ENCODE measurements at places on chromosomes 16 and 17.

DNA sequence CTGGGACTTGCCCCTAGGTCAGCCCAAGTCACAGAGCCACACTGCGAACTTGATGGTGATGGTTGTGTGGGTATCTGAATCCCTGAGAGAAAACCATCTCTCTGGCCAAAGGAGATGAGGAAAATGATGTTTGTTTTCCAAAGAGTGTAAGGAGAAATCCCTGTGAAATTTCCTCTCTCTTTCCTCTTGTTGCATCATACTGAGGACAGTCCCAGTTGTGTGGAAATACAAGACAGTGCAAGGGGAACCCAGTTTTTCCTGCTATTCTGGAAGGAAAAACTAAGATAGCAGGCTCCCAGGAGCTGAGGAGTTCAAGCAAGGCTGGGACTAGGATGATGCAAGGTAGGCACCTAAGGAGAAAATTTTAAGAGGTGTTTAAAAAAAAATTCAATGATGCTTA, 86.8 kb upstream of the TOM1L1 start:
- no peak for DNase-seq

DNA sequence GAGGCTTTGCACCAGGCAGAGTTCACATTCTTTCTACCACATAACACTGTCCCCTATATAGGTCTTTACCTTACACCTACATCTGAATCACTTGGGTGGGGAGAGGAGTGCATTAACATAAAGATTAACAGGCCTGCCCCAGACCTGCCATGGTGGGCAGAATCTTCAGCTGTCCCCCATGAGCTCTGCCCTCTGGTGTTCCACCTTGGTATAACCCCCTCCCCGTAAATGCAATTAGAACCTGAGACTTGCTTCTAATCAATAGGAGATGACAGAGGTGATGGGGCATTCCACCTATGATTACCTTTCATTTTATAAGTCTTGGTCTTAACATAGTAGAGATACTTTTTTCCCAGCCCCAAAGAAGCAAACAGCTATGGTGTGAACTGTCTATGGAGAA, 20.4 kb upstream of the GRIN2A start:
- no peak for DNase-seq

- DNase-seq: no peak
Measured at GRCh38 chr16:78127130-78127529, 27.7 kb downstream of the WWOX start.

DNA sequence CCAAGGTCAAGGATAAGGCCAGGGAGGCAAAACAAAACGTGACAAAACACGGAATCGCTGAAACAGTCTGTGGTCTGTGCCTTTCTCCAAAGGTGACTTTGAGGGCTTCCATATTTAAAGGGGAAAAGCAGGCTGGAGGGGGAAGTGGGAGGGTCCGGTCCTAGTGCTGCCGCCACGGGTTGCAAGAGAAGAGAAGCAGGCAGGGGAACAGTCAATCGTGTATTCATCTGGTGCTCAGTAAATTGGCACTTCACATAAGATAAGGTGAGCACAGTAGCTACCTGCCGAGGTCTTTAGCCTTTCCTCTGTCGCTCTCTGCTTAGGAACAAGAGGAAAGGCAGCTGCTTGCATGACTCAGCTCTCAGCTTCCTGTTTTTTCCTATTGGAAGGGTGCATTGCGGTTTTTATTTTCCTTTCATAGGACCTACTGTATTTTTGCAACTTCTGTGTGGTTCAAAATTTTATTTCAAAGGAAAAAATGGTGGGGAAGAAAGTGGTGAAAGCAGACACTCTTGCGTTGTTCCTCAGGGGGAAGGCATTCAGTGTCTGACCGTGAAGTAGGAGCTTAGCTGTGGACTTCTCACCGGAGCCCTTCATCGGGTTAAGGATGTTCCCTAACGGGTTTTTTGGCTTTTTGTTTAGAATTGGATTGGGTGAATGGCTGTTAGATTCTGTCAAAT, 7.1 kb upstream of the LGALS3BP start:
- peak; percentile 56 for DNase-seq

GRCh38 chr16:68379472-68380347, 68.6 kb downstream of the SMPD3 start:
- DNase-seq: no peak

- no peak for DNase-seq
Measured at GRCh38 chr16:85239239-85239638, 127.0 kb upstream of the CIBAR2 start.

- DNase-seq: peak; percentile 86
Measured at GRCh38 chr17:72118335-72119076, 2.3 kb upstream of the SOX9 start.

DNA sequence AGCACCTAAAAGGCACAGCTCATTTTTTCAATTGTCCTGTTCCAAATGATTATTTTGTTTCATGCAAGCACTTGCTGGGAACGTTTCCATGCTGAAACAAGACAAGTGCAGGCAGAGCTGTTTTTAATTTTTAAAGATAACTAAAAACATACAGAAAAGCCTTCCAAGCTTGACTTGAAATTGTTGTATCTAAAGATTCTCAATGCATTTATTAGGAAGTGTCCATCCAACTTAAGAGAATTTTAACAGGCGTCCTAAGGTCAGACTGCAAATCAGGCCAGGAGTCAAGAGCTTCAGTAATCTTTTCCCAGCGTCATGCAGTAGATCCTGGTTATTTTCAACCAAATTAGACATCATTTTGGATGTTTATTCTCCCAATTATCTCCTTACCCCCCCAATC, 702.8 kb downstream of the KCNJ2 start:
- no peak for DNase-seq

- peak; percentile 28 for DNase-seq
Measured at GRCh38 chr16:21186326-21186691, 25.1 kb downstream of the ZP2 start.

- DNase-seq: no peak
Measured at GRCh38 chr16:23996258-23996955, 160.6 kb downstream of the PRKCB start.

DNA sequence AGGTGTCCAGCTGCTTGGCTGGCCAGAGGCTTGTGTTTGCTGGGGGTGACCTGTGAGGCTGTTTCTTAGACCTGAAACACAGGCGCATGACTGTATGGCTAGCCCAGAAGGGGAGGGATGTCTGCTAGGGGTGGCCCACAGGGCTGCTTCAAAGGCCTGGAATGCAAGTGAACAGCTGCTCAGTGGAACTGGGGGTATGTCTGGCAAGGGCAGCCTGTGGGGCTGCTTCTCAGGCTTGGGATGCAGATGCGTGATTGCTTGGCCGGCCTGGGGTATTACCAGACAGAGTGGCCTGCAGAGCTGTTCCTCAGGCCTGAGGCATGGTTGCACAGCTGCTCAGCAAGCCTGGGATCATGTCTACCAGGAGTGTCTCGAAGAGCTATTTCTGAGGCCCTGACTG, 20.5 kb downstream of the TANC2 start:
- DNase-seq: no peak

DNA sequence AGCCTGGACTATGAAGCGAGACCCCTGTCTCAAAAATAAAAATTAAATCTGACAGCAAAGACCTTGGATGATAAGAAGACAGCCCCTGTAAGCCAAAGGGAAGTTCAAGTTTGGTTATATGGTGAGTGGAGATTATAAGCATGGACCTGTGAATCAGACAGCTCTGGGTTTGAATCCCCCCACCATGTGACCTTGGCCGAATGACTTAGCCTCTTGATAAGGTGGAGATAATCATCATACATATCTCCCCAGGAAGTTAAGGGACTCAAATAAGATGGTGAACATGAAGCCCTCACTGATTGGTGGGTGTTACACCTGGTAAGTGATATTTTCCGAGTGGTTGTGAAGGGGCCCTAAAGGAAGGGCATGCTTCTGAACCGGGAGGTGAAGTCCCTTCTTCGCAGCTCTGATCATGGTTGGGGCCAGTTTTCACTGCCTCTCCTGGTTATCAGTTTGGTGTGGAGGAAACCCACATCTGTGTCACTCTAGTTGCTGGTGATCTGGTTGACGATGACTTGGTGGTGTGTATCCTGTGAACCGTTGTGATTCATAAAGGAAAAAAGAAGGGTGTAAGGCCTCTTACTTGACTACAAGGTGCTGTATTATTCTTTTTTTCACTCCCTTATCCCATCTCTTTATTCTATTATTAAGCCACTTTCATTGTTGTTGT, 61.7 kb upstream of the CLEC18A start:
- DNase-seq: no peak

GRCh38 chr17:80675438-80676095, 130.9 kb downstream of the RPTOR start:
- no peak for DNase-seq

DNA sequence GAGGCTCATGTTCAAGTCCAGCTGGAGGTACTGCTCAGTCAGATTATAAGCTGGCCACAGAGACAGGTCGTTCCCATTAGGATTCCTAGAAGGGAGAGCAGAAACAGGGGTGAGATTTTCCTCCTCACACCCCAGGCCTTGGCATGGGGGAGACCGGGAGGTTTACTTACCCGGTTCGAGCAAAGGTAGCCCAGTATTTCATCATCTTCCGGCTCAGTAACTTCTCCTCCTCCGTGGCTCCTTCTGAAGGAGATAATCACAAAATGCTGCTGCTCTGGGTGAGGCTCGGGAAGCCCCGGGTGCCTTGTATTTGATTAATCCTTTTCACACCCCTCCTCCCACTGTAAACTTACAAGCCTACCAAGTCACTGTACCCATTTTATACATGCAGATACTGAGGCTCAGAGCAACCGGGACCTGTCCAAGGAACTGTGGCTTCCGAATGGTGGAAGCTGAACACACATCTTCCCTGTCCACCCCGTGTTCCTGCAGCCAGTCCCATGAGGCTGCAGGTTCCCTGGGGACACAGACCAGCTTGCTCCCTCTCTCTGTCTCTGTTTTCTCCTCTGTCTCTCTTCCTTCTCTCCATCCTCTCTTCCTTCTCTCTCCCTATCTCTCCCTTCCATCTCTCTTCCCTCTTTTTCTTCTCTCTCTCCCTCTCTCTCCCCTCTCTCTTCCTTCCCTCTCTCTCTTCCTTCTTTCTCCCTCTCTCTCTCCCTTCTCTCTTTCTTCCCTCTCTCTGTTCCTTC, 13.9 kb upstream of the CES1 start:
- DNase-seq: no peak

Data from pons (tissue), 1 donor.